Activated naive CD4-positive, alpha-beta T cell treated with anti-CD3 and anti-CD28 coated beads, Interleukin-2, amount 50 U/mL, for 72 hours (primary cell): ENCODE measurements at places on chromosomes 4 and X. TPM values are rescaled to one million over a fixed set of nuclear protein-coding genes. Genes with fewer than 3 reads are reported as not detected.

- no peak for DNase-seq
Observed at GRCh38 chr4:123589301-123589700, 192.7 kb downstream of the SPRY1 start.

Gene ANOS1
- not detected for total RNA-seq

Gene PAGE2
- total RNA-seq = not detected

Gene EDA2R
- 1.9 TPM for total RNA-seq

- DNase-seq = no peak
Observed at GRCh38 chr4:173073939-173074500, 94.6 kb upstream of the GALNT7 start.

DNA sequence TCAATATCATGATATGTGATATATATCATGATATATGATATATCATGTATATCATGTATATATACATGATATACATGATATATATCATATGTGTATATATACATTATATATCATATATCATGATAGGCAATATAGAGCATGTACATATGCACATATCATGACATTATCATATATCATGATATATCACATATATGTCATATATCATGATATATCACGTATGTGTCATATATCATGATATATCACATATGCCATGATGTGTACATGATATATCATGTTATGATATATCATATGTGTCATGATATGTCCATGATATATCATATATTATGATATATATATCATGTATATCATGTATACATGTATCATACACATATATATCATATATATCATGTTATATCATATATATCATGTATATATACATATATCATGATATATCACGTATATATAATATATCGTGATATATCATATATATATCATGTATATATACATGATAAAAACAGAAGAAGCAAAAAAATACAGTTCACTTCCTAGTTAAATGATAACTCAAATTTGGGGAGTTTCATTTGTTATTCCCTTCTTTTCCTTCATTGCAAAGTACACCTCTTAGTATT, 670.1 kb upstream of the EPHA5 start:
- DNase-seq = no peak

Gene MAP3K15
- 2.4 TPM for total RNA-seq

Gene DGAT2L6
- total RNA-seq = not detected

Gene STS
- total RNA-seq = 1.1 TPM

Gene CLDN22
- not detected for total RNA-seq

DNA sequence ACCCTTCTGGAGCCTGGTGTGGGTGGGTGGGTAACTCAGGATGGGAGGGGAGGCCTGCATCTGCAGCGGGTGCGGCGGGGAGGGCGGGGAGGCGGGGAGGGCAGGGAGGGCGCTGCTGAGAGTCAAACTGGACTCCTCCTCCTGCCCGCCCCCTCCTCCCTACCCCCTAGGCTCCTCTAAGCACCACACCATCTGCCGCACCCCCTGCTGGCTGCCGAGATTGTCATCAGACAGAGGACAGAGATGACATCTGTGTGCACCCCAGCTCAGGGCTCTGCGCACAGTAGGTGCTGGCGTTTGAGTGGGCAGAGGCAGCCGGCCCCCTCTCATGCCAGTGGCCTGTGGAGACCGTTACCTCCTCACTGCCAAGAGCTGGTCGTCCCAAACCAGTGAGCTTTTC, 10.6 kb upstream of the HMX1 start:
- no peak for DNase-seq

Gene NFKB1
- total RNA-seq = 105 TPM

DNA sequence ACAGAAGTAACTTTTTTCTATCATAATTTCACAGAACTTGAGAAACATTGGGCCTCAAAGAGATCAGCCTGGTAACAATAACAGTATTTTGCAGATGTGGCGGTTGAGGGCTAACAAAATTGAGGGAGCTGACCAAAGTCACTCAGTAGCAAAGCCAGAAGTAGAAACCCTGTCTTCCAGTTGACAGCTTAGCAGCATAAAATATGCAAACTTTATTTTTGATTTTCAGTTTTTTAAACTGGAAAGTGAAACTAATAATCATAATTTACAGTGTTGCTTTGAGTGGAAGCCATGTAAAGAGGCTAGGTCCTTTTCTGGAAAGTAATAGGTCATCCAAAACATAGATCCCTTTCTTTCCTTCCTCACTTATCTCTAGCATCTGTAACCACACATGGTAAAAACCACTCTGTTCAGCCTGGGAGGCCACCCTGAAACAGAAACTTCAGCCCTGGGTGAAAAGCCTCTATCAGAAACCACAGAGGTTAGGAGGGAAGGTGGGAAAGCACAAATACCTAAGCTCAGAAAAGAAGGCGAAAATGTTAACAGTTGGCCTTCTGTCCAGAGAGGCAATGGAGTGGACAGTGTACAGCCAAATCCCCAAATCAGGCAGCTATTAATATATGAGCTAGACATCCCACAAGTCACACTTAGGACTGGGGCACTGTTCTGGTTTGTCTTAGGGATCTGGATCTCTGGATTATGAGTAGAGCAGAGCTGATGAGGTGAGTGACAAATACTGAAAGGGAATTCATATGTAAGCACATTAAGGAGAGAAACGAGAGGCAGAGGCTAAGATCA, 61.1 kb upstream of the ARSJ start:
- no peak for DNase-seq

- peak; percentile 56 for DNase-seq
Observed at GRCh38 chr4:83170952-83171399, 56.4 kb upstream of the PLAC8 start.

Gene FMR1NB
- total RNA-seq = 0.30 TPM

DNA sequence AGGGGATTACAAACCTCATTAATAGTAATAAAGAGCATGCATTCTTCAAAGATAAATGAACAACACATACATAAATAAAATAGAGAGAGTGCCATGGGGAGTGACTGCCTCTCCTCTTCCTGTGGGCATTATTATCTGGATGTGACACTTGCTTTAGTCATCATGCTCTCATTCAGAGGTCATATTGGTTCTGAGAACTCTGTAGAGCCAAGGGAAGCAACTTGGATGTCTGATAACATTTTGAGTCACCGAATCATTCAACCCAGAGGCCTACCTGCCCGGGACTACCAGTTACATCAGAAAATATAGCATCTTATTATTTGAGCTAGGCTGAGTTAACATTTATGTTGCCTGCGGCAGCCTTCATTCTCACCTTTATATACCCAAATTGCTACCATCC, 489.5 kb downstream of the STIM2 start:
- DNase-seq = no peak

Gene GAGE1
- not detected for total RNA-seq

- no peak for DNase-seq
Observed at GRCh38 chr4:97105347-97106099, 1037.8 kb downstream of the STPG2 start.

DNA sequence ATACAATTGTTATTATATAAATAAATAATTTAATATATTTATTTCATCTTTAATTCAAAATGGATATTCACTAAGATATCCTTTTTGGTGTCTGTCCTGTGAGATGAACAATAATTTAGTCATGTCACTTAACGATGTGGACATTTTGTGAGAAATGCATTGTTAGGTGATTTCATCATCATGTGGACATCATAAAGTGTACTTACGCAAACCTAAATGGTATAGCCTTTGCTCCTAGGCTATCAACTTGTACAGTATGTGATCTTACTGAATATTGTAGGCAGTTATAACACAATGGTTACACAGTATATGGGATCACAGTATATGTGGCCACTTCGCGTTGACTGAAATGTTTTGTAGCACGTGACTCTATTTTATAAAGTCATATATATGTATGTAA, 20.2 kb upstream of the CHRNA9 start:
- DNase-seq = no peak

DNA sequence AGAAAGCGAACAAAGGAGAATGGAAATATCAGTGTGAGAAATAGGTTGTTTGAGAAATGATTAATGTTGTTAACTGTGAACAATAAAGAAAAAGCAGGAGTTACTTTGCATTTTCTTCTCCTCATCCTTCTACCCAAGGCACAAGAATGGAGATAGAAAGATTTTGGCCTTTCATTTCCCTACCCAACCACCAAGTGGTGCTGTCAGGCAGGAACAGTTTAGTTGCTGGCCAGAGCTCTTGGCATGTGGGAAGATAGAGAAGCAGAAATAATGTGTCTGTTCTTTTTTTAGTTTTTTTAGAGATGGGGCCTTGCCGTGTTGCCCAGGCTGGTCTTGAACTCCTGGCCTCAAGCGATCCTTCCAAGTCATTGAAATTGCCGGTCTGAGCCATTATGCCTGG, 12.8 kb downstream of the HOPX start:
- no peak for DNase-seq

Gene FHIP1A
- 0.66 TPM for total RNA-seq

DNA sequence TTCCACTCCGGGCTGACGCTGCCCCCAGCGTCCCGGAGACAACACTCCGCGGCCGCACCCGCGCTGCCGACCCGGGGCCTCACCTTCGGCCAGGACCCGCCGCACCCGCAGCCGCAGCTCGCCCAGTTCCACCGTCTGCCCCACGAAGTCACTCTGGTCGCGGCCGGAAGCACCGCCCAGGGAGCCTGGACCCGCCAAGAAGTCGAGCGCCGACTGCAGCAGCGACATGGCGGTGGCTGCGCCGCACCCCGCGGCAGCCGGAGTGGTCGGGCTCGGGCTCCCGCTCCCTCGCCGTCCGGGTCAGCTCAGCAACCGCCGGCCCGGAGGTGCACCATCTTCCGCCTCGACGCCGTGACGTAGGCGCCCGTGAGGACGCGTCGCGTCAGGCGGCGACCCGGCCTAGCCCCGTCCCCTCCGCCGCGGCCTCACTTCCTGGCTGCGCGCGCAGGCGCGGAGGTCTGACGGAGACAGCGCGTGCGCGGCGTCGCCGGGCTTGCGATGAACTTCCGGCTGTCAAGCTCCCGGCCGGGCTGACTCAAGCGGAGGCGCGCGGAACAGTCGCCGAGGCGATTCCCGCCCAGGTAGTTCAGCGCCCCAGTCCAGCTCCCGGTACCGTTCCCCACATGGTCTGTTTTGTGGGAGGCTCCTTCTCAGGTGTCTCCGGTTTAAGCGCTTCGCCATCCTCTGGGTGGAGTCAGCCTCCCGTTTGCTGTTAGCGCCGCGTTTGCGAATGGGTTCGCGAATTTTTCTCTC, at the start of the genes GAK and TMEM175:
TSS of gene GAK (minus strand) at position 357 of the 753 bp plus-strand sequence. CDS start at position 228, 129 bp downstream.
TSS of gene TMEM175 (plus strand) at position 501 of the 753 bp plus-strand sequence. CDS start 15,280 bp downstream, outside the sequence.
- DNase-seq = peak; percentile 99

- DNase-seq = no peak
Observed at GRCh38 chr4:188767496-188767895, 628.3 kb downstream of the TRIML1 start.

- DNase-seq = no peak
Observed at GRCh38 chr4:186500721-186501304, 54.6 kb downstream of the MTNR1A start.

Gene MAGEE1
- total RNA-seq = 4.6 TPM

- DNase-seq = peak; percentile 54
Observed at GRCh38 chr4:121255986-121256750, 92.0 kb upstream of the TNIP3 start.

Gene RBM46
- total RNA-seq = not detected

DNA sequence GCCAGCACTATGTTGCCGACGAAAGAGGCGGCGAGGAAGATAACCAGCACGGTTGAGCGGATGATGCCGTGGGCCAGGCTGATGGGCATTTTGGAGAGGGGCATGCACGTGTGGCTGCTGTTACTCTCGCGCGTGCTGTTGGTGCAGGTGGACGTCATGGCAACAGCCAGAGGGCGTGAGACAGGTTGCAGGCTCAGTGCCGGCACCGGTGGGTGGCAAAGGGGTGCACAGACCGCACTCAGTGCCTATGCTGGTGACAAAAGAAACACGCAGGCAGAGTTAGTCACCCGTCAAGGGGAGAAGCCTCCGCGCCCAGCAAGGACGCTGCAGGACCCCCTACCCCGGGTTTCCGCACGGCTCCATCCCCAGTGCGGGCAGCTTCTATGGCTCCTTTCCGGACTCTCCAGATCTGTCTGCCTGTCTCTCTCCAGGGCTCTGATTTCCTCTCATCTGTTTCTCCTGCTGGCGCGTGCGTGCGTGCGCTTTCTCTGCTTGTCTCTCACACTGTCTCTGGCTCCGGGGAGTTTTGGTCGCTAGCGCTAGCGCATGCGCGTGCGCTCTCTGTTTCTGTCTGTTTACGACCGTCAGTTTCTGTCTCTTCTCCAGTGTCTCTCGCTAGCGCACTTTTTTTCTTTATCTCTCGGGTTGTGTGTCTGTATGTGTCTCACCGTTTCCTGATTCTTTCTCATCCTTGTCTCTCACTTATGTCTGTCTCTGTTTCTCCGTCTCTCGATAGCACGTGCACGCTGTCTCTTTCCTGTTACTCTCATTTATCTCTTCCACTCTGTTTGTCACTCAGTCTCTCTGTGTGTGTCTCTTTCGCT, 2.1 kb downstream of the GPR101 start:
- DNase-seq = peak; percentile 39

Gene ARHGAP24
- total RNA-seq = not detected

GRCh38 chr4:37889849-37890800, 759 bp upstream of the TBC1D1 start:
- DNase-seq = no peak

GRCh38 chrX:68750316-68750715, 78.5 kb upstream of the EFNB1 start:
- no peak for DNase-seq

DNA sequence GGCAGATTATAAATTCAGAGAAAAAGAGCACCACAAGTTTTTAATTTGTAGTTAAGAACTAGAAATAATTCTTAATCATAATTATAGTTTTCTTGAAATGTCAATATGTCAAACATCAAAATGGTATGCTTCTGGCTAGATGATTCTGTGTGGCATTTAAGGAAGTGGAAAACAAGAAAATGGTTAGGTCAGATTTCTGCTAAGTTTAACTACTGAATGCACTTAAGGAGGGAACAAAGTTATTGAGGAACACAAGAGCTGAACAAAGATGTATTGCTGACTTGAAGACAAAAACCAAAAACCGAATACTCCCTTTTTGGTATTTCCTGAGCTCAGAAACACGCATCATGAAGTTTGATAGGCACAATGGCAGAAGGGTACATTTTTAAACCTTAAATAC, 58.7 kb upstream of the GPR34 start:
- no peak for DNase-seq

DNA sequence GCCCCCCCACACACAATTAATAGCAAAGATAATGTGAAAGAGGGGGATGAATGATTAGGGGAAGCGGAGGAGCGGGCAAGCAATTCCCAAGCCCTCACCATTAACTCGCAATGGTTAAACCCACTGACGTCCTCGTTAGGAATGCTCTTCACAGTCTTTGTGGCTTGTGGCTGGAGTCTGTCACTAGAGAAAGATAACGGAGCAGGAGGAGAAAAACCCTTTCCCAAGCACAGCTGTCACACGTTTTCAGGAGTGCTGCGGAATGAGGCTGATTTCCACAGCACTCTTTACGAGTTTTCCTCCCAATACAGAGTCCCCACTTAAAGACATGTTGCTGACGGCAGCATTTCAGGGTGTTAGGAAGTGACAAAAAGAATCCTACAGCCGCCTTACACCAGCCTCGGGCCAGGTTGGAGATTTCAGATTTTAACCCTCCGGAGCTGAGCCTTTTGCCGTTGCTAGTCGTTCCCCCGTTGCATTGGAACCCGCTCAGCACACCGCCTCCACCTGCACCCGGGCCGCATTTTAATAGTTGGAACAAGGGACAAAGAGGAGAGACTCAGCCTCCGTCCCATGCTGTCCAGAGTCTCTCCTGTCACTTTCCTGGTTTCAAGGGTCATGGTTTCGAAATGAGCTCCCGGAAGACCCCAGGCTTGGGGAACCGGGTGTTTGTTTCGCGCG, 92.2 kb downstream of the GEMIN8 start:
- no peak for DNase-seq

GRCh38 chrX:114952696-114953095, 64.7 kb downstream of the IL13RA2 start:
- DNase-seq = no peak

GRCh38 chr4:83297548-83298260, 13.1 kb upstream of the COQ2 start:
- no peak for DNase-seq

Gene PPID
- total RNA-seq = 60.8 TPM

Gene EREG
- 0.07 TPM for total RNA-seq
